Thyroid gland (tissue), 4 donors: ENCODE measurements at places on chromosomes 7 and 10. TPM values are rescaled to one million over a fixed set of nuclear protein-coding genes. Genes with fewer than 3 reads are reported as not detected.

SEC23IP gene
- total RNA-seq = 16.0 TPM

GRCh38 chr10:30188101-30188500 lies 128.7 kb upstream of the JCAD start:
- H3K27me3 ChIP-seq = no peaks in the 10 kb centered on the region
- H3K4me3 ChIP-seq = no peak overlapping the region
- DNase-seq = no peak
- no peaks in the 10 kb centered on the region for H3K36me3 ChIP-seq
- peaks cover 24% of the 10 kb centered on the region for H3K4me1 ChIP-seq
- peak overlapping the region; percentile 62 for H3K27ac ChIP-seq

TMEM196 gene
- not detected for total RNA-seq

GRCh38 chr10:123537188-123537961 lies 128.8 kb upstream of the GPR26 start:
- no peak overlapping the region for H3K4me3 ChIP-seq
- no peak for DNase-seq
- H3K27ac ChIP-seq = no peak overlapping the region

- H3K27me3 ChIP-seq = no peaks in the 10 kb centered on the region
- no peak for DNase-seq
- no peaks in the 10 kb centered on the region for H3K36me3 ChIP-seq
- H3K4me1 ChIP-seq = peaks cover 6% of the 10 kb centered on the region
- no peak overlapping the region for H3K27ac ChIP-seq
These were observed 16.4 kb downstream of the CUX1 start for GRCh38 chr7:101833799-101834198.

GRCh38 chr7:45176091-45176490 lies 18.5 kb downstream of the RAMP3 start:
- no peaks in the 10 kb centered on the region for H3K36me3 ChIP-seq
- DNase-seq = no peak
- H3K4me3 ChIP-seq = no peak overlapping the region
- H3K4me1 ChIP-seq = no peaks in the 10 kb centered on the region
- H3K27me3 ChIP-seq = no peaks in the 10 kb centered on the region
